ENCODE measurements at places on chromosomes 6 and 20.

GRCh38 chr6:55853008-55854001 lies 22.1 kb downstream of the BMP5 start:
- DNase-seq = no peak

GRCh38 chr6:7920425-7920824 lies 9.8 kb upstream of the TXNDC5 start:
- DNase-seq = no peak

DNA sequence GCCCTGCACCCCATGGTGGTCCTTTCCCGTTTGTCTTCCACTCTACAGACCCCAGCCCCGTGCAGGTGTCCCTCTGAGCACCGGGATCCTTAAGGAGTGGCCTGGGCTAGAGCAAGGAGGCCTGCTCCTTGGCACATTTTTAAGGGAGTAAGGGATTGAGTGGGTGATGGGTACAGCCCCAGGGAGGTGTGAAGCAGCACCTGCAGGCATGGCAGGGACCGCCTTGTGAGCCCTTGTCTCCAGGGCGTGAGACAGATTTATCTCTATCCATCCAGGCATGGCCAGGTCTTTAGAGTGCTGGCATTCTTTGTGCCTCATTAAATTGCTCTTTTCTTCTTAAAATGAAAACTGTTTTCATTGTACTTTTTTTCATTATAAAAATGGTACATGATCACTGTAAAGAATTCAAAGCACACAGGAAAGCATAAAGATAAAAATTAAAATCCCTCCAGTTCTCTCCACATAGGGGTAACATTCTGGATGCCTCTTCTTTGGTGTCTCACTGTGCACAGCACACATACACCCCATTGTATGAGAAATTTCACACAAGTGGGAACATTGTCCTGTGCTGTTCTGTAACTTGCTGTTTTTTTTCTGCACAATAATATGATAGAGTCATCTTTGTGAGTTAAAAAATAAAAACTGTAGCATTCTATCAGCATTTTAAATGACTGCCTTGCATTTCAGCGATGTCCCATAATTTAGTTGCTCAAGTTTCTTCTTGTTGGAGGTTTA lies 31.9 kb upstream of the ZNF831 start:
- DNase-seq = no peak

- no peak for DNase-seq
These were observed 36.9 kb upstream of the TRAF3IP2 start for GRCh38 chr6:111642463-111643158.

DNA sequence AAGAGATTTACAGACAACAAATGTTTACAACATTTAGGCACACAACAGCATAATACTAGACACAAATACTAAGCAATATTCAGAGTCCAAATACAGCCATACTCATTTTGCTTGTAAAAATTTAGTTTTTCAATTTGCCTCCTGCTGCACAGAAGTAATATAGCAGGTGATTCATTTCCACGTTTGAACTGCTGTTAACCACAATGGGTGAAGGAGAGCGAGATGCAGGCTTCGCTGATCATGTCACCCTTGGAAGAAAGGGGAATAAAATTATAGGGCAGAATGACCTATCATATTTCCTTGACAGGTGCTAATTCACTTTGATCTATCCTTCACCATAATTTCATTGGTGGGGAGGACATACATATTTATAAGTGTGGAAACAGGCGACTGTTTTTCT lies 643.8 kb upstream of the AGPAT4 start:
- DNase-seq = no peak

All from coronary artery (tissue), 2 donors.